ENCODE measurements at places on chromosomes 3 and 15.
A peak's percentile ranks its signal among the peaks of the same experiment; 100 is the strongest.

- no peak for DNase-seq
These were observed 45.5 kb downstream of the SSUH2 start for GRCh38 chr3:8599146-8599545.

DNA sequence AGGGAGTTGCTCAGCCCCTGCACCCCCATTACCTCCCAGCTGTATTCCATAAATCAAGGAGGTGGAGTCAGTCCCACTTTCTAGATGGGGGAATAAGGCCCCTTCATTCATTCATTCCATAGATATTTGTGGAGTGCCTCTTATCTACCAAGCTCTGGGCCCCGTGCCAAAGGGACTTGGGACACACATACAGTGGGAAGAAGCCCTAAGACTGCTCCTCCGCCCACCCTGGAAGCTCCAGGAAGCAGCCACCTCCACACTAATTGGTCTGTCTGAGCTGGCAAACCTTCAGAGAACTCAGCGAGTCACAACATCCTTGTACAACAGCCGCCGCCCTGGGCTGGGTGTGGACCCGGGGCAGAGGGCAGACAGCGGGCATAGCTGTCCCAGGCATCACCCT, 6.4 kb downstream of the STRA6 start:
- no peak for DNase-seq

DNA sequence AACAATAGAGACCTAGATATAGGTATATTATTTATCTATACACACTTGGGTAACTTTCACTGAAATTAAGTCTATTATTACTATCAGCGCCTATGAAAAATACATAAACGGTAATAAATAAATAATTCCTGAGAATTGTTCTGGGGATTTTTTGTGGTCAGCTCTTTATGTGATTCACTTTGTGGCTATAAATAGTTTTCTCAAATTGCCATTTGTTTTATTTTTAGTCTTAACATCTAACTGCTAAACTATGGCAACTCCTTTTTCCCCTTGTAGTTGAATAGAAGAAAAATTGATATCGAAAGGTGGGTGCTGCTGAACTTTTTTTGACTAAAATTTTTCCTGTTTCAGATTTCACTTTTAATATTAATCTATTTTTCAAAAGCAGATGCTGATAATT, 189.0 kb downstream of the VGLL3 start:
- no peak for DNase-seq

DNA sequence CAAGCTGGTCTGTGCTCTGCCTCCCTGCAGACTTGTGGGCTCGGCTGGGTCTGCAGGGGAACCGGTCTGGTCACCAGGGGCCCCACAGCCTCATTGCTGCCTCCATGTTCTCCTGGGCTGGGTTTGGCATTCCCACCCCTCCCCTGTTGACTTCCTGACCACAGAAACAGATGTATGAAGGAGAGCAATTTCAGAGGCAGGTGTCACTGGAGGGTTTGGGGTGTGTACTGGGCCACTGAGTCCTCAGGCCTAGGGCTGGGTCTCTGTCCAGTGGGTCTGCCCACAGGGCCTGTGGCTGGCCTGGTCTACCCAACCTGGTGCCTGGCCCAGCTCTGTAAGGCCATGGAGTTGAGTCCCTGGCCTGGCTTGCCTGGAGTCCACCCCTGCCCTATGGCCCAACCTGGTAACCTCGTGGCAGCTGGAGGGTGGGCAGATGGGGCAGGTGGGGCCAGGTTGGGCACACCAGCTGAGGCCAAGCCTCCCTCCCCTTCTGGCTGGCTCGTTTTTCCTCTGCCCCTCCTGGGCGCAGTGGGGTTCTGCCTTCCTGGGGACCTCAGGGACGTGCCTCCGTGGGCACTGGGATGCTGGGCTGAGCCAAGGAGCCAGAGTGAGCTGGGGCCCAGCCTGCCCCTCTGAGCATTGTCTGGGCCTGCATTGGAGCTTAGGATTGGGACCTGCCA, 20.8 kb downstream of the PLXNA1 start:
- DNase-seq = no peak

DNA sequence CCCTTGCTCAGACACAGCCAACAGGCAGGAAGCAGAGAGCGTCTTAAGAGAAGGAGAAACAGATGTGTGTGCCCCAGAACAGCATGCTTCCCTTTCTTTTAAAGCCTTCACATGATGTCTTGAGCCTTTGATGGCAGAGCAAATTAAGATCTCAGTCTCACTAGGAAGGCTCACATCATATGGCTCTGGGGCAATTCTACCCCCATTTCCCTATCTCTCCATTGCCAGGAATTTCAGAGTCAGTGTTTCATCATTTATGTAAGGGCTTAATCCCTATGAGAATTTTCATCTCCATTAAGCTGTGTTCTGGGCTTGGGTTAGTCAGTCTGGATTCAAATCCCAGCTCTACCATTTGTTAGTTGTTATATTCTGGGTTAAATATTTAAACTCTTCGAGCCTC, 41.4 kb upstream of the GLCE start:
- DNase-seq = no peak

DNA sequence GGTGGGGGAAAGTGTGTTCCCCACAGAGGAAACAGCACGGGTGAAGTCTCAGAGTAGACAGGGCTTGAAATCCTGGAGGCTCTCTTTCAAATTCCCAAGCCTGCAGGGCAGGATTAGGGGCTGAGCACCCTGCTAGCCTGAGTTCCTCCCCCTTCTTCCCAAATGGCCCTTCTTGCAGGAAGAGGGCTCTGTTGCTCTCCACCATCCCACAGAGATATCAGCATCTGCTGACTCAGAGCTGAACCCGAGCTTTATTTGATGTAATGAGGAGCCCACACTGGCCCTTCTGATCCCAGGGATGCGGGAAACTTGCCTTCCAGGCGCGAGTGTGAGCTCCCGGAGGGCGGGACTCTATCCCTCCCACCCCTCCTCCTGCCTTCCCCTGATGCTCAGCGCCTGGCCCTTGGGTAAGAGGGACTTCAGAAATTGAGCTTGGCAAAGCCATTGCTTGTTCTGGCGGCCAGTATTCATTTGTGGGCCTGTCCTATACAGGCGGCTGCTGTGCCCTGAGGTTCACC, 1.4 kb upstream of the STRA6 start:
- DNase-seq = no peak

GRCh38 chr3:133487920-133488540, 85.5 kb upstream of the CDV3 start:
- DNase-seq = no peak

DNA sequence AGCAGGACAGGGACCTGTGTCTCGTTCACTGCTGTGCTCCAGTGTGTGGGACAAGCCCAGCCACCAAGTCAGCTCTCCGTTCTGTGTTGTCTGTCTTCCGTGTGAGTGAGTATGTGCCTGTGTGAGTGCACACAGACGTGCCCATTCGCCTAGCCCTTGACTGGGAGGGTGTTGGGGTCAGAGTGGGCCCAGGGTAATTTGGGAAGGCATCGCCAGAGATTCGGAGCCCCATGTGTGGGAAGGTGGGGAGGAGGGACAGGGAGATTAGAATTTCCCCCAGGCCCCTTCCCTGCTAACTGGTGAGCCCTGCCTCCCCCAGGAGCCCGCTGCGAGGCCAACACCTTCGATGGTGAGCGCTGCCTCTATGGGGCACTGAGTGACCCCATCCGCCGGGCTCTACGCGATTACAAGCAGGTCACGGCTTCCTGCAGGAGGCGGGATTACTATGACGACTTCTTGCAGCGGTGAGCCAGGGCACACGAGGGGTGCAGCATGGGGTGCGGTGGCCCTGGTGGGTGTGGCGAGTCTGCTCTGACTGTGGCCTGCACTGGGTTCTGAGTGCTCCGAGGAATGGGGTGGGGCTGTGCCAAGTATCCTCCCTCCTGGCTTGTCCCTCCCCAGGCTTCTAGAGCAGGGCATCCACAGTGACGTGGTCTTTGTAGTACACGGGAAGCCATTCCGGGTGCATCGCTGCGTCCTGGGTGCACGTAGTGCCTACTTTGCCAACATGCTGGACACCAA, 3.1 kb downstream of the ABTB1 start:
- no peak for DNase-seq

DNA sequence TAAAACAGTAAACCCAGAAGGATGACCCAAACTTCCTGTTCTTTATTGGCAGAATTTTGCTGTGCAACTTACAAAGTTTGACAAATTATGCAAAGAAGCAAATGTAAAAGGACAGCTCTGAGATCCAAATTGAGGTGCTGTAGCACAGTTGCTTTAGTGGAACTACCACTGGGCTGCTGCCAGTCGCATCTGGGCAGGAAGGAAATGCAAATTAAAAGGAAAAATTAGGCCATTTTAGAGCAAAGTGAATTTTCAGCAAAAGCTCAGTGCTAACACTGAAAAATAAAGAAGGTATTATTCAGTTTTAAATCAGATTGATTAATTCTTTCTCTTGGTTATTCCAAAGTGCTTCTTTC, 104.5 kb downstream of the ZMAT3 start:
- DNase-seq = no peak

GRCh38 chr3:136142592-136142991, 53.5 kb downstream of the MSL2 start:
- no peak for DNase-seq

DNA sequence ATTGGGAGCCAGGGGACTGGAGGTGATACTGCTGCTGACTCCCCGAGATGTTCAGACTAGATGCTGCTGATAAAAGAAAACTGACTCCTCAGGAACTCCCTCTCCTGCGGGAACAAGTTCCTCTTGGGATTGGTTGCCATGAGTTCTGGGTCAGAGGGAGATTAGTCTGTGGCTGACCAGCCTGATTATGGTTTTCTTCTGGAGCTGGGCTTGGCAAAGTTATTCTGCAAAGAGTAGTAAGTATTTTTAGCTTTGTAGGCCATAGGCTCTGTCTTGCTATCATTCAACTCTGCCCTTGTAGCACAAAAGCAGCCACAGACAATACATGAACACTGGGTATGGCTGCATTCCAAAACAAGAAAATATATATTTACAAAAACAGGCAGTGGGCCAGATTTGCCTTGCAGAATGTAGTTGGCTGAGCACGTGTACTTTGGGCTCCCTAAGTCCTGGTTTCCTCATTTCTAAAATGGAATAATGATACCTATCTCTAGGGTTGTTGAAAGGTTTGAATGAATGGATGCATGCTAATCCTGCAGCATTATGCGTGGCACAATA, 796.8 kb downstream of the AGBL1 start:
- no peak for DNase-seq

GRCh38 chr3:183825456-183826161, at the start of gene MAP6D1:
Gene MAP6D1 (minus strand): TSS chr3:183825577. CDS start chr3:183825547, 30 bp downstream.
- peak; percentile 87 for DNase-seq

- no peak for DNase-seq
These were observed 114.3 kb downstream of the CORO2B start for GRCh38 chr15:68693071-68693470.

- no peak for DNase-seq
These were observed 2.7 kb downstream of the CERS3 start for GRCh38 chr15:100526027-100526481.

GRCh38 chr3:196706327-196706726, 5.7 kb downstream of the CEP19 start:
- DNase-seq = no peak

DNA sequence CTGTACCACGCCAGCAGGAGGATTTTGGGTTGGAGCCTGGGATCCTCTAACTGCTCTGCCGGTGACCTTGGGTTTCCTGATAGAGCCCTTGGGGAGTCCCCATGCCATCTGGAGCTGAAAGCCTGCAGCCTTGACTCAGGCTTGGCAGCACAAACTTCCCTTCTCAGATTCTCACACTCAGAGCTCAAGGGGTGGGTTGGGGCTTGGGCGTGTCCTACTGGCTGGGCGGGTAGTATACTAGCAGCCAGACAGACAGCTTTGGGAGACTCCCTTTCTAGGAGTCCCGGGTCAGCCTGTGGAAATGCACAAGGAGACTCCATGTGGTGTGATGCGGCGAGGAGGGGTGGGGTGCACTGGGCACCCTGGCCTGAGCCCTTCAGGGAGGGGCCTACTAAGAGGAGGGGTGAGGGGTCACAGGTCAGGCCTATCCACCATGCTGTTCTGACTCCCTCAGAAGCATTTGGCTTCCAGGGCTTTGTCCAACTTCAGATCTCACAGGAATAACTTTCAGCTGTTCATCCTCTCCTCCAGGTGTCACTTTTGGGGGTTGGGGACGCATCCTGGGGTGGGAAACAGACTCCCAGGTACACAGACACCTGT, 21.6 kb upstream of the PLXNA1 start:
- peak; percentile 58 for DNase-seq

DNA sequence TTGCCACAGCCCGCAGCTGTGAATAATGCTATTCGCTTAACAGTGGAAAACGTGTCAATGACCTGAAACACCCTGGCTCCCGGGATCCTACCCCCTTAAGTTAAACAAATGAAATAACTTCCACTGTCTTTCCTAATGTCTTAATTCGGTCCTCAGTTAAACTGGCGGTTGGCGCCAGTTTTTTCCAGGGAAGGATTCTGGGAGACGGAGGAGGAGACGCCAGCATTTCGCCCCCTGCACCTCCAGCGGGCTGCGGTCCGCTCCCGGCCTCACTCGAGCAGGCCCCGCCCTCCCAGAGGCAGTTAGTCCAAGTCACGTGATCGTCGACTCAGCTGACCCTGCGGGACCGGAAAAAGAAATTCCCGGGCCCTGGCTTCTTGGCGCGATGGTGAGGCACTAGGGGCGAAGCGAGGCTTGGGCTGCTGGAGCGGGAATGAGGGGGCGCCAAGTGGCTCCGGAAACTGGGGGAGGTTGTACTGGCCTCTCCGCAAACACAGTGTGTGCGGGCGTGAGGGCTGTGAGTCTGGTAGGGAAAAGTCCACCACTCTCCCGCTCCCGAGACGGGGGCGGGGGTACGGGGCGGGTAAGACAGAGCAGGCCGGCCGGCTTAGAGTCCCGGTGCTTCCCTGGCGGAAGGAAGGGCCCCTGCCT, at the start of gene COMMD4:
Gene COMMD4 (plus strand): TSS at position 359 of the 651 bp plus-strand sequence. CDS start 27 bp downstream, at position 386.
- peak; percentile 65 for DNase-seq

- no peak for DNase-seq
These were observed 38.3 kb downstream of the ADGRG7 start for GRCh38 chr3:100647657-100648056.

- DNase-seq = no peak
These were observed 5.9 kb downstream of the USP3 start for GRCh38 chr15:63509955-63510940.

GRCh38 chr3:183698756-183699155, 1.2 kb downstream of the YEATS2 start:
- no peak for DNase-seq

GRCh38 chr15:66078196-66078928, 175.2 kb downstream of the MEGF11 start:
- no peak for DNase-seq

DNA sequence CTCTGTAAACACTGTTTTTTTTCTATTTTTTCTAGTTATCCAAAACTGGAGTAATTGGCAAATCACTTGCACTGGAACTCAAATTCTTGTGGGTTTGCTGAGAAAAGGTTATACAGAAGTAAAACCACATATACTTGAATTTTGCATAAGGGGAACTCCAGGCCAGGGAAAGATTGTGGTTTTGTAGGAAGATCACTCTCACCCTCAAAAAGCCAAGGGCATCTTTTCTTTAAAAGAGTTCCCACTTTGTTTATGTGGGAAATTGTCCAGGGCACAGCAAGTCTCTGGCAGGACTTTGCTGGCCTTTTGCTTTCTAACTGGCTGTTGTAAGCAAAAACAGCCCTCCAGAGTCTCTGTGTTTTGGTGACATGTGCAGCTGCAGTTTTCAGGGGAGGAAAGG, 340.3 kb upstream of the RBMS3 start:
- DNase-seq = peak; percentile 31

Data from GM13977 (cell line).